Ammon's horn (tissue), 1 donor: ENCODE measurements at places on chromosomes 4 and X.

DNA sequence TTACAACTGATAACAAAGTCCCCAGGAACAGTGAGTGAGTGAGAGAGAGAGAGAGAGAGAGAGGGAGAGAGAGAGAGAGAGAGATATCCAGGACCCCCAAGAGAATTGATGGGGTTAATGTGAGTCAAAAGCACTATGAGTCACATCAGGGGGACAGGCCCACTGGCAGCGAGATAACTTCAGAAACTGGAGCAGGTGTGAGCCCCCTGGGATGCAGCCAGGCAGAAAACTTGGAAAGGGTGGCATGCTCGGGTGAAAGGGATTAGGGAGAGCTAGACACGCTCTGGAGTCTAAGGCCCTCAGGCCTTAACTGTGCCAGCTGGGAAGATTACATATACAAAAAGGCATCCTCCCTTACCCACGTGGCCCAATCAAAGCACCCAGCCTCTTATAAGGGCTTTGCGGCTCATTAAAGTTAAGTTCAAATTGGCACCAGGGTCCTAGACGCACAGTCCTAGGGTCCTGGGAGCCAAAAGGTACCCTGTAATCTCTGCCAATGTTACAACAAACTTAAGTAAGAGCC is 841 bp downstream of the ACOT9 start:
- peak; percentile 3 for DNase-seq

GRCh38 chr4:175542786-175543185 is 269.3 kb downstream of the GPM6A start:
- DNase-seq = no peak

- no peak for DNase-seq
Measured at GRCh38 chr4:18052158-18052557, 30.6 kb upstream of the LCORL start.

DNA sequence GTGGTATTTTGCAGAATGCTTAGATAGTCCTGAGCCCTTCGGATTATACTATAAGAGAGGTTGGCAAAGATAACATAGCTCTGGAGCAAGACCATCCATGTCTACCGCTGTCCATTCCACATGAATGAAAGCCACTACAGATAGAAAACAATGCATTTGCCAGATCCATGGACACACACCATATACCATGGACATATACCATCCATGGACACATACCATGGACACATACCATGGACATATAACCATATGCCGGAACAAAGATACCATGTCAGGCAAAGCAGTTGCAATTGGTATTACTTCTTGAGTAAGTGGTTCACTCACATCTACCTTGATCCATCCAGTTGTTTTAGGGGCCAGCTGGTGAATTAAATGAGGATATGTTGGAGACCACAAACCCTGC is 53.2 kb upstream of the ATP6AP2 start:
- DNase-seq = no peak

DNA sequence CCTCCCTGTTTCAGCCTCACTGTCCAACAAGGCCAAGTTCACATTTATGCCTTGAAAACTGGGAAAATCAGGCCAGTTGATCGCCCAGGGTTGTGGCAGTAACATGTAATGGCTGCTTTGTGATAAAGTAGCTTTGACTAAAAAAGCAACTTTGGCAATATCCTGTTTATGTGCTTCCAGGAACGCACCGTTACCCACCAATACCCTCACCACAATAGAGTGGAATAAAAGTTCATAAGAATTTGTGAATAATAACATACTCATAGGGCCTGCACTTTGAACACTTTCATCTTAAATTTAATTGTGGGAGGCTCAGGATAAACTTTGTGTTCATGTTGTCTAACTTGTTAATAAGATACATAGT is 80.7 kb upstream of the MAML3 start:
- DNase-seq = no peak
